ENCODE measurements at places on chromosomes 6 and 20. TPM values are rescaled to one million over a fixed set of nuclear protein-coding genes. Genes with fewer than 3 reads are reported as not detected.

RIMS1 gene
- total RNA-seq = 5.7 TPM

SLC22A7 gene
- total RNA-seq = not detected

PACRG gene
- total RNA-seq = not detected

TBC1D32 gene
- total RNA-seq = 10.4 TPM

GRCh38 chr6:91167846-91168245 lies 581.0 kb upstream of the MAP3K7 start:
- DNase-seq = no peak
- H3K27ac ChIP-seq = no peak overlapping the region
- H3K27me3 ChIP-seq = no peaks in the 10 kb centered on the region
- H3K36me3 ChIP-seq = no peaks in the 10 kb centered on the region
- no peaks in the 10 kb centered on the region for H3K4me1 ChIP-seq
- H3K4me3 ChIP-seq = no peak overlapping the region

DNA sequence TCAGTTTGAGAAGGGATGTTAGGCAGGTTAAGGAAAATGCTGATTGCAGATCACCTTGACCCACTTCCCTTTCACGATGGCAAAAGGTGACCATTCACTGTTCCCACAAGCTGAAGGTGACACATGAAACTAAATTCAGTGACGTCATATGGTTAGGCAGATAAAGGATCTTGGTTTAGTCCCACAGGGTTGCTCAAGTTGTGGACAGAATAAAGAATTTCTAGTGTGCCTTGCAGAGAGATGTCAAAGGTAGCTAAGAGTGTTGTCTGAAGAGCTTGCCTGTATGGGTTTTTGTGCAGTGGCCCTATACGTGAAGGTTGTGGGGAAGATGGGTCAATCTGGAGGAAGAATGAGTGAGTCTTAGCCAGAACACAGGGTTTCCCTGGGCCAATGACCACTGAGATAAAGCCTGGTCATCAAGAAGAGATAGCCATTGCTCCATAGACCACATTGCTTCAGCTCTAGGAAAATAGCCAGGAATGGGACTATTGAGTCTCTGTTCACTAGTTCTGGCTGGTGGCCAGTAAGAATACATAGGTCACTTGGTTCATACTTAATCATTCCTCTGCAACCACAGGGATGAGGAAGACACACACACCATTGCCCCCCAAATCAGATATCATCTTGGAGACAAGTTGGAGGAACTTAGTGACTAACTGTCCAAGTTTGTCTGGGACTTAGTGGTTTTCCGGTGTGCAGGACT lies 148.5 kb upstream of the ATXN1 start:
- no peaks in the 10 kb centered on the region for H3K4me1 ChIP-seq
- no peak for DNase-seq
- H3K4me3 ChIP-seq = no peak overlapping the region
- H3K36me3 ChIP-seq = no peaks in the 10 kb centered on the region
- no peaks in the 10 kb centered on the region for H3K27me3 ChIP-seq
- no peak overlapping the region for H3K27ac ChIP-seq

GRCh38 chr6:151293688-151294016 lies 53.9 kb downstream of the AKAP12 start:
- no peak overlapping the region for H3K27ac ChIP-seq
- no peak for DNase-seq
- no peak overlapping the region for H3K4me3 ChIP-seq
- H3K4me1 ChIP-seq = peaks cover 2% of the 10 kb centered on the region

DNA sequence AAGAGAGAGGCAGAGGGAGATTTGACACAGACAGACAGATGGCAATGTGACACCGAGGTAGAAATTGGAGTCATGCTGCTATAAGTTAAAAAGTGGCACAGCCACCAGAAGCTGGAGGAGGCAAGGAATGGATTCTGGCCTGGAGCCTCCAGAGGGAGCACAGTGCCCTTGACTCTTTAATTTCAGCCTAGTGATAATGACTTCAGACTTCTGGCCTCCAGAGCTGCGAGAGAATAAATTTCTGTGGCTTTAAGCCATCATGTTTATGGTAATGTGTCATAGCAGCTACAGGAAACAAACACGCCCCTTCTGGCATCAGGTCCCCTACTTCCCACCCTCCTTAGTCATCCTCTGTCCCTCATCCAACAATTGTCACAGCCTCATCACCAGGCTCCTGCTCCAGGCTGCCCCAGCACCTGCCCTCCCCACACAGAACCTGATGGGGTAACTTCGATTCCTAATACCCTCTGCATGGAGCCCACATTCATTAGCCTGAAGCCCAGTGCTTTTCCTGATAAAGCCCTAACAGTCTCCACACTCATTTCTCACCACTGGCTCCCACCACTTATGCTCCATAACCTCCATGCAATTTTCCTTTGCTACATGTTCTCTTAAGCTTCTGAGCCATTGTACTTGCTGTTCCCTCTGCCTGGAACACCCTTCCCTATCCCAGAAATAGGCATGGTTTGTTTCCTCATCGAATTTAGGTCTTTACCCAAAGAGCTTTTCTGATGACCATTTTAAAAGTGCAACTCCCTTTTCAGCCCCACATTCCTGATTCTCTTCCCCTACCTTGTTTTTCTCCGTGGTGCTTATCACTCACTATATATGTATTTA lies 69.7 kb upstream of the TOX2 start:
- H3K27me3 ChIP-seq = no peaks in the 10 kb centered on the region
- H3K4me3 ChIP-seq = no peak overlapping the region
- DNase-seq = no peak
- peak overlapping the region; percentile 11 for H3K27ac ChIP-seq
- no peaks in the 10 kb centered on the region for H3K4me1 ChIP-seq

DNA sequence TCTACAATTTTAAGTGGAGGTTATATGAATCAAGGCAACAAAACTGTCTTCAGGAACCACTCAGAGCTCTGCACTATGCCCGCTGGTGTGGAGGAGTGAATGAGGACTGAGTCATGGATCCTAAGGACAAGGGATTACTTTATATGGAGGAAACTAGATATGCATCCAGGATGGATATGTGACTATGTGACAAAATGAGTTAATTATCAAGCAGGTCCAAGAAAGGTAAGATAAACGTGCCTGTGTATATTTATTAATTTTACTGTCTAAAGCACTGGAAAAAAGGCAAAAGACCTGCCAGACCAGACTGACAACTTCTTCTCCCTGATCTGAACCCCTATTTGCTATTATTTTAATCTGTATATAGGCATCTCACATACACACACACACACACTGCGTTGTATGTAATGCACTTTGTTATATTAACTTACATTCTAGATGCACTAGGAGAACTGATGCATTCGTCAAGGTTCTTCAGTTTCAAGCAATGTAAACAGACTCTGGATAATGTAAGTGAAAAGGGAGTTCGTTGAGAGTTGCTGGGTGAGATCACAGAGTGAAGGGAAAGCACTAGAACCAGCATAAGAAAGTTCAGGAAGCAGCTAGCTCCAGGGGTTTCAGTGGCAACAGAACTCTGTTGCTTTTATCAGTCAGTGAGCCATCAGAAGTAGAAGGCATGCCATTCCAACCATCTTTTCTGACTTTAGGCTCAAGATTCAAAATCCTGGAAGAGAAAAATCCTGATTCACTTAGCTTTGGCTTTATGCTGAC lies 26.4 kb upstream of the ADGRG6 start:
- DNase-seq = no peak
- H3K27ac ChIP-seq = no peak overlapping the region
- no peaks in the 10 kb centered on the region for H3K36me3 ChIP-seq
- no peaks in the 10 kb centered on the region for H3K27me3 ChIP-seq
- H3K4me1 ChIP-seq = no peaks in the 10 kb centered on the region
- no peak overlapping the region for H3K4me3 ChIP-seq

- DNase-seq = no peak
- peaks cover 11% of the 10 kb centered on the region for H3K4me1 ChIP-seq
- no peak overlapping the region for H3K27ac ChIP-seq
- H3K36me3 ChIP-seq = no peaks in the 10 kb centered on the region
- H3K4me3 ChIP-seq = no peak overlapping the region
Observed at GRCh38 chr20:19695081-19695480, 63.0 kb upstream of the RIN2 start.

DNA sequence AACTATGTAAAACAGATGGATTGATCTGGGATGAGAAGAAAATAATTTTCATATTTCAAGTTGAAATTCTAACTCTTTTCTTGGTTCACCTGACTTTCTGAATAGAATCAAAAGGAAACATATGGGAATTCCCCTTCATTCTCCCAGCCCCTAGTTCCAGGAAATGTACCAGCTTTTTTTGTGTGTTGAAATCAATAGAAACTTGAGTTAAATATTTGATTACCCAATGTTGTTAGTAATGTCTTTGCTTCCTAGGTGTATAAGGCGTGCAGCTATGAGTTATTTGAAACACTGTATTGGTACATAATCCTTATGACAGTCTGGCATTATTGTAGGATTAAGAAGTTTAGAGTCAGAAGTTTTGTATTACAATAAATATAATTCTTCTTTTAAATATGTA lies 21.5 kb downstream of the VNN2 start:
- H3K4me1 ChIP-seq = peaks cover 5% of the 10 kb centered on the region
- H3K27me3 ChIP-seq = no peaks in the 10 kb centered on the region
- no peak overlapping the region for H3K4me3 ChIP-seq
- no peak overlapping the region for H3K27ac ChIP-seq
- no peak for DNase-seq

DNA sequence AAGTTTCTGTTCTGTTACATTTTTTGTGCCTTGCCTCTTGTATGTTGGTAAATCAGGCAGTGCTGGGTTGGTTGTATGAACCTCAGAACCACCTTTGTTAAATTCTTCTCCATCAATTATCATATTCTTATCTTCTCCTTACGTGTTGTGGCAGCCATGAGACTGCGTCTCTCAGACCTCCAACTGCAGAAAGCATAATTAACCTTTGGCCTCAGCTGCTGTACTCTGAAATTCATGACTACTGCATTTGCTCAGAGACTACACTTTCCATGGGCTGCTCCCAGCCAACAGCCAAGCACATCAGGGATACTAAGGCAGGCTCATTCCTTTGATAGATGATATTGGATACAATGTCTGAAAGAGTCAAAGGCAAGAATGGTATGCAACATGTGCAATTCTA lies 15.1 kb upstream of the SNX3 start:
- no peaks in the 10 kb centered on the region for H3K36me3 ChIP-seq
- no peak overlapping the region for H3K27ac ChIP-seq
- no peak for DNase-seq
- H3K27me3 ChIP-seq = no peaks in the 10 kb centered on the region
- no peak overlapping the region for H3K4me3 ChIP-seq

GRCh38 chr6:26059941-26060340 lies 27.3 kb upstream of the HFE start:
- no peaks in the 10 kb centered on the region for H3K4me1 ChIP-seq
- no peak overlapping the region for H3K27ac ChIP-seq
- no peaks in the 10 kb centered on the region for H3K27me3 ChIP-seq
- no peak overlapping the region for H3K4me3 ChIP-seq
- DNase-seq = no peak
- H3K36me3 ChIP-seq = no peaks in the 10 kb centered on the region

All from thoracic aorta (tissue), 2 donors.